ENCODE measurements at places on chromosomes 3 and 15. TPM values are rescaled to one million over a fixed set of nuclear protein-coding genes. Genes with fewer than 3 reads are reported as not detected.

Gene RGMA
- 0.20 TPM for total RNA-seq

Gene MUSTN1
- total RNA-seq: 0.79 TPM

- no peak for DNase-seq
Observed at GRCh38 chr3:183098536-183099025, 715 bp downstream of the MCCC1 start.

DNA sequence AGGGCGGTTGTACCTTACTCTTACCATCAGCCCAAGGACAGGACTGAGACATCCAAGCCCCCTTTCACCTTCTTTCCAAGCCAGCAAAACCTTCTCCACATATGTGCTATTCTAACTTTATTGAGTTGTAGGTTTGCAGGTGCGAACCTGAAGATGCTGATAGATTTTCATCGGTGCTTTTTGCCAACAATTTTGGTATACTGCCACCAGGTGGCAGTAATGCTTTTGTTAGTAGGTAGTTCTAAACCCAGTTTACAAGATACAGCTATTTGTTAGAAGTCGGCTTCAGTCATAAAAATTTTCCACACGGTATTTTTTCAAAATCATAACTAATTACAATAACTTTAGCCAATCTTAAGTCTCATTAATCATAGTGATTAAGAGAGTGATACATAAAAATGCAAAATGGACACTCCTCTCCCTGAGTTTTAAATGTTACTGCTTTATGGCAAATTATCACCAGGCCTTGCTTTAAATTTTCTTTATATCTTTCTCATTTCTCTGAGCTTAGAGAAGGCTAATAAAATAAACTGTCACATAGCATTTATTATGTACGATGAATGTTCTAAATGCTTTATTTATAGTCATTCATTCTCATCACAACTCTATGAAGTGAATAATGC is 636 bp downstream of the TBC1D21 start:
- DNase-seq: no peak

DNA sequence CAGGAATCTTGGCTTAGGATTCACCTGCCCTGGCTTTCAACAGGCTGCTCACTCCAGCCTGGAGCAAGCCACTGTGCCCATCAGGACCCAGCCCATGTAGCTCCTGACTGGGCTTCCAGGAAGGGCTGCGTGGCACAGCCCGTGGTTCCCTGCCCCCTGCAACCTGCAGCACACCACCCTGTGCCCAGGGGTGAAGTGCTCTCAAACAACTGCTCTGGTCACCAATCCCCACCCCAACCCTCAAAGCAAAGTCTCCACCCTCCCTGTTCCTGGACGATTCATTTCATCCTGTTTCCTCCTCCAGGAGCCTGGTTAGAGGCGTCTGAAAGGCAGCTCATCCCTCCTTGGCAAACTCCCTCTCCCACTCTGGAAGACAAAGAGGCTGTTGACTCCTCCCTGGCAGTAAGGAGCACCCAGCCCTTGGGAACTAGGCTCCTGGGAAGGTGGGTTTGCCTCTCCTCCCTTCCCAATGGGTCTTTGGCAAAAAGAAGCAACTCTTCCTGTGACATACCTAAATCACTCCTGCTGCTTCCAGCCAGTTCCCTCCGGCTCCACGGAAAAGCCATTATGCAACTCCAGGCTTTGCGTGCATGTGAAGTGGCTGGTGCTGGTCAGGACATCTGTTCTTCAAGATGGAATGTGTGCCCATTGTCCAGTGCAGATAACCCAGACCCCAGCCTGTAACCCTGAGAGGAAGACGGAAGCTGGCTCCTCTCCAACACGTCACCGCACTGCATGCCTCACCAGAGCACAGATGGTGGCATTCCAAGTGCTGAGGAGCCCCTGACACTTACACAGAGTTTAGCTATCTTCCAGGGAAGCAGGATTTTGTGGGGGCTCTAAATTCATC is 29.1 kb upstream of the VIPR1 start:
- DNase-seq: no peak

GRCh38 chr15:81540909-81541308 is 166.9 kb upstream of the TMC3 start:
- DNase-seq: no peak
